NCI-H526 (cell line): ENCODE measurements at places on chromosomes 7 and 10.

- peak; percentile 49 for DNase-seq
Observed at GRCh38 chr10:47311932-47312662, 10.2 kb upstream of the GDF2 start.

DNA sequence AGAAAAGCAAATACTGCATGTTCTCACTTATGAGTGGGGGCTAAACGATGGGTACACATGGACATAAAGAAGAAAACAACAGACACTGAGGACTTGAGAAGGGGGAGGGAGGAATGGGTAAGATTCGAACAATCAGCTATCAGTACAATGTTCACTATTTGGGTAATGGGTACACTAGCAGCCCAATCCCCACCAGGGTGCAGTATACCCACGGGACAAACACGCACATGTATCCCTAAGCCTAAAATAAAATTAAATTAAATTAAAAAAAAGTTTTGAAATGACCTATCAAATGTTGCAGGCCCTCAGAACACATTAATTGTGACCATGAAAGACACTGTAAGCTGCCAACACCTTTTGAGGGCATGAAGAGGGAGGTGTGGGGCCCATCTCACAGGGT is 316.0 kb downstream of the WDR37 start:
- DNase-seq: no peak

GRCh38 chr10:32084185-32084851 is 28.1 kb upstream of the KIF5B start:
- no peak for DNase-seq

DNA sequence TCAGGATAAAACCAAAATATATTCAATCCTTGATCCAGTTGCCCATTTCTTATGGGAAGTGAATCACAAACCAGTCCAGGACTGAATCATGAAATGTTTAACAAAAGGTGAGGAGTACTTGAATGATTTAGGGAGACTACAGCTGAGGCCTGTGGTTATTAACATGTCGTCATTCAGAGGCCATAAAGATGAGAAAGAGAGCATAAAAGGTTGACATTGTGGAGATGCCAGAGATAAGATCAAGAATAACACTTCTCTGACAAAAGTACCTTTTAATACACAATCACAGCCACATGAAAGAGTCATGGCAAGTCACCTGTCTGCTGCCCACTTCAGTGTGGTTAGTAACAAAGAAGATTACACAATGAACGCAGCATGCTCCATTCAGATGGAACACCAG is 1195.7 kb upstream of the SORCS1 start:
- DNase-seq: no peak

DNA sequence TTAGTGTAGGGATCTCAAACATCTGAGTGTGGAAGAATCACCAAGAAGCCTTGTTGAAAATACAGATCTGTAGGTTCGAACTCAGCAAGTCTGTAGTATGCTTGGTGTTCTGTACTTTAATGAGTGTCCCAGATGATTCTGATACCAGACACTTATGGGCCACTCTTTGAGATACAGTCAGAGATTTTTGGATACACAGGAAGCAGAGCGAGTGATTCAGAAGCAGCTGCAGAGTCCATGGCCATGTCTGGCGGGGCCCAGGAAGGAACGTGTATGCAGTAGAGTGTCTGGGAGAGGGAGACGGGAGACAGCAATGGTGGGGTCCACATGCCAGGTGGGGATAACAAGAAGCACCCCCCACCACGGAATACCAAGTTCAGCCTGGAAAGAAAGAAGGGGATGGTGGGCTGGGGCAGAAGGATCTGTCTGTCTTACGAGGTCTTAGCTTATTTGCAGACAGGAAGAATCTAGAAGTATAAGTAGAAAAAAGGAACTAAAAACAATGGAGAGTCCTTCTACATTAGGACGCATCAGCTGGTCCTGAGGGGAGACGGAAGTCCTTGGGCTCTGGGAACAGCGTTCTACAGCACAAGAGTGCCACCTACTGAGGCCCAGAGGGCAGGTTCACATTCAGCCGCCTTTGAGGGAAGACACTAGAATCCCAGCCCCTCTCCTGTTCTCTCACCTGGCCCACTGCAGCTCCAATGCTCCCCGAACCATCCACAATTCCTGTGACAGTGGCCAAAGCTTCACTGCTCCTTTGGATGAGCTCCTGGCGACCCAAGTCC is 55.4 kb downstream of the SLC37A3 start:
- peak; percentile 19 for DNase-seq

DNA sequence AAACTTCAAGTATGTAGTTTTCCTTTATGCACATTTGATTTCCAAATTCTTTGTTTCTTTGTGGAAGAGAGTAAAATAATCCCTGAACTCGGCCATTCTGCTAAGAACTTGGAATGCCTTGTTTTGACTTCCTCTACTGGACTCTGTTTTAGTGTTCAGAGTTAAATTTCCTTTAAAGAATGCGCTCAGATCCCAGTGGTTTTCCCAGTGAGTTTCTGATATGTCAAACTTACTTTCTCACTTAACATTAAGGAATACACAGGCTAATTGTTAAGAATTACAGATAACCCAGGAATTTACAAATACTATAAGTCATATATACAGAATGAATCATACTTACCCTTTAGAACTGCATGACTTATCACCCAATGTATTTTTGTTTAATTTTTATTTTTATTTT is 1067.6 kb upstream of the CELF2 start:
- no peak for DNase-seq

DNA sequence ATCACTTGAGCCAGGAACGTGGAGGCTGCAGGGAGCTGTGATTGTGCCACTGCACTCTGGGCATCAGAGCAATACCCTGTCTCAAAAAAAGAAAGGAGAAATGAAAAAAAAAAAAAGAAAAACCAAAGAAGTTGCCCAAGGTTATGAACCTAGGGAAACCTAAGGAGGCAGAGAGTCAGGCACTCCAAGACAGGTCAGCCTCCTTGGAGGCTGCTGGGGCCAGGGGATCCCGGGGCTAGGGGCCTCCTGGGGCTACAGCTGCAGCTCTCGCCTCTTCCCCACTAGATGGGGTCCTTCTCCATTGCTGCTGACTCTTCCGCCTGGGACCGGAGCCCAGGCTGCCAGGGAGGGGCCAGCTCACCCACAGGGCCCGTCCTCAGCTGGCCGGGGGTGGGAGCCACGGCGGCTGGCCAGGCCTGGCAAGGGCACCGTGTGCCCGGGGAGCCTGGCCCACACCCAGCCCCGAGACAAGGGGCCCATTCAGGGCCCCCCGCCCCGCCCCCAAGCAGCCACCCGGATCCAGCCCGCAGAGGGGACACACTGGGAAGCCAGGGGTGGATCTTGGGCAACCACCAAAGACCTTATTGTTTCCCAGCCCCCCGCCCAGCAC is 1.7 kb upstream of the SPACDR start:
- DNase-seq: peak; percentile 46

- no peak for DNase-seq
Observed at GRCh38 chr10:99798920-99799319, 16.5 kb downstream of the ABCC2 start.

DNA sequence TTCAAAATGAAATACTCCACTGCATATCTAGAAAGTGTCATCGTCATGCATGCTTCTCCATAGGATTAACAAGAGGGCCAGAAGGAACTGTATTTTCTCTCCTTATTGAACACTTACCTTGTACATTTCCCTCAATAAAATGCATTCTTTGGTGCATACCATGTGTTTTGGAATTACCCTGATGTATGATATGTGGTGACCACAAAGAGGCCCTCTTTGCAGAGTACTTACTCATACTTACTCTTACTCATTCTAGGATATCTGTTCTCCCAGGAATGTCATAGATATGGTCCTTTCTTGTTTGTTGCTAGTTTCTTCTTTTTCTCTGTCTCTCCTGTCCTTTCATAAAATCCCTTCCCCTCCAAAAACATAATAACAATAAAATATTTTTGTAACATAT is 1087.1 kb upstream of the POT1 start:
- DNase-seq: no peak

DNA sequence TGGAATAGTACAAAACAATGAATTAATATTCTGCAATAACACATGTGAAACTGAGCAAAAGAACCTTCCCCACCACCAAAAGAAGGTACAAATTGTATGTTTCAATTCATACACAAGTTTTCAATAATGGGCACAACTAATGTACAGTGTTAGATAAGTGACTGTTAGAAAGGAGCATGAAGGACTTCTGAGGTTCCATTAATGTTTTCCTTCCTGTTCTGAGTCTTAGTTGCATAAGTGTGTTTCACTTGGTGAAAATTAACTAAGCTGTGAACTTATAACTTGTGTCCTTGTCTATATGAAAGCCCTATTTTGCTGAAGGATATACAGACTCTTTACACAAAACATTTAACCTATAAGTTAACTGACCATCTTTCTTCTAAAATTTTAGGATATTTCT is 8.2 kb downstream of the GSAP start:
- no peak for DNase-seq

- DNase-seq: no peak
Observed at GRCh38 chr10:43076311-43076875, 476 bp upstream of the RET start.
